ENCODE measurements at places on chromosomes 6 and 20. TPM values are rescaled to one million over a fixed set of nuclear protein-coding genes. Genes with fewer than 3 reads are reported as not detected.

- H3K36me3 ChIP-seq = no peaks in the 10 kb centered on the region
- no peaks in the 10 kb centered on the region for H3K27me3 ChIP-seq
- peaks cover 5% of the 10 kb centered on the region for H3K4me1 ChIP-seq
- H3K27ac ChIP-seq = no peak overlapping the region
- H3K4me3 ChIP-seq = no peak overlapping the region
These were observed 167.8 kb downstream of the LRFN2 start for GRCh38 chr6:40419377-40419776.

DNA sequence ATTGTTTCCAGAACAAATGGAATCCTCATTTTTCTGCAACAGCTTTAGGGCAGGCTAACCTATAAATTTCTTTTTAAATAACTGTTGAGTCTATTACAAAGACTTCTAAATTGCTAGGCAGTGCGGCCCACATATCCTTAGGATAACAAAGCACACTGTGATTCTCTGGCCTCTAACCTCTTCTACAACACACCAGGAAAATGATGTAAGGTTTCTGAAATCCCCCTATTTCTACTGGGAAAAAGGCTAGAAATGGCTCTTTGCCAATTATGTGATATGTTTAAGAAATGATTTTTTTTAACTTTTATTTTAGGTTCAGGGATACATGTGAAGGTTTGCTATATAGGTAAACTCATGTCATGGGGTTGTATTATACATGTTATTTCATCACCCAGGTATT is 17.3 kb upstream of the NT5E start:
- no peak for DNase-seq
- H3K36me3 ChIP-seq = no peaks in the 10 kb centered on the region
- no peaks in the 10 kb centered on the region for H3K4me1 ChIP-seq
- H3K27ac ChIP-seq = no peak overlapping the region
- no peaks in the 10 kb centered on the region for H3K27me3 ChIP-seq

- no peaks in the 10 kb centered on the region for H3K27me3 ChIP-seq
- no peak for DNase-seq
- H3K4me3 ChIP-seq = no peak overlapping the region
- H3K36me3 ChIP-seq = no peaks in the 10 kb centered on the region
These were observed 100.6 kb upstream of the DUSP22 start for GRCh38 chr6:191487-192312.

- peaks cover 36% of the 10 kb centered on the region for H3K36me3 ChIP-seq
- DNase-seq = no peak
- no peaks in the 10 kb centered on the region for H3K27me3 ChIP-seq
- no peak overlapping the region for H3K4me3 ChIP-seq
- no peak overlapping the region for H3K27ac ChIP-seq
These were observed 28.4 kb downstream of the SRPK1 start for GRCh38 chr6:35892482-35892881.

DNA sequence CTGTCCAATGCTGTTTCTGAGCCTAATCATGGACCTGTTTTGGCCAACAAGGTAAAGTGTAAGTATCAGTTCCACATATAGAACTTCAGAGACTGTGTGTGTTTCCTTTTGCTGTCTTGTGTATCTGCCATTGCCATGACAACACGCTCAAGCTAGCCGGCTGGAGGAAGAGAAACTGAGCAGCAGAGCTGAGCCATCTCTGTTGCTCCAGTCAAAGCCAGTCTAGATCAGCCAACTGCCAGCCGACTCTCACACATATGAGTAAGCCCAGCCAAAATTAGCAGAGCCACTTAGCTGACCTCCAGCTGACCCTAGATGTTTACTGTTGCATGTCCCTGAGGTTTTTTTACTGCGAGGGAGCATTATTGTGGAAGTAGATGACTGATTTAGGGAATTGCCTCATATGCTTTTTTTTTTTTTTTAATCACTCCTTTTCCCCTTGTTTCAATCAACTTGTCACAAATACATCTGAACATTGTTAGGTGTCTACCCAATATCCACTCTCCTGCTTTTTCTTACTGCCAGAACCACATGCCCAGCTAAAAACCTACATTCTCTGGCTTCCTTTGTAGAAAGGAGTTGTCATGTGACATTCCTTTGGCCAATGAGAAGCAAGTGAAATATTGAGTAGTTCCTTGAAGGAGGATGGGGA is 304.3 kb upstream of the SUPT3H start:
- H3K4me3 ChIP-seq = no peak overlapping the region
- peaks cover 10% of the 10 kb centered on the region for H3K4me1 ChIP-seq
- peak; percentile 61 for DNase-seq
- H3K36me3 ChIP-seq = no peaks in the 10 kb centered on the region
- H3K27ac ChIP-seq = no peak overlapping the region
- H3K27me3 ChIP-seq = no peaks in the 10 kb centered on the region

GRCh38 chr6:143449714-143450452 is 612 bp downstream of the ADAT2 start:
- H3K27ac ChIP-seq = peak overlapping the region; percentile 71
- DNase-seq = no peak
- H3K4me1 ChIP-seq = peaks cover 43% of the 10 kb centered on the region
- no peaks in the 10 kb centered on the region for H3K27me3 ChIP-seq

DNA sequence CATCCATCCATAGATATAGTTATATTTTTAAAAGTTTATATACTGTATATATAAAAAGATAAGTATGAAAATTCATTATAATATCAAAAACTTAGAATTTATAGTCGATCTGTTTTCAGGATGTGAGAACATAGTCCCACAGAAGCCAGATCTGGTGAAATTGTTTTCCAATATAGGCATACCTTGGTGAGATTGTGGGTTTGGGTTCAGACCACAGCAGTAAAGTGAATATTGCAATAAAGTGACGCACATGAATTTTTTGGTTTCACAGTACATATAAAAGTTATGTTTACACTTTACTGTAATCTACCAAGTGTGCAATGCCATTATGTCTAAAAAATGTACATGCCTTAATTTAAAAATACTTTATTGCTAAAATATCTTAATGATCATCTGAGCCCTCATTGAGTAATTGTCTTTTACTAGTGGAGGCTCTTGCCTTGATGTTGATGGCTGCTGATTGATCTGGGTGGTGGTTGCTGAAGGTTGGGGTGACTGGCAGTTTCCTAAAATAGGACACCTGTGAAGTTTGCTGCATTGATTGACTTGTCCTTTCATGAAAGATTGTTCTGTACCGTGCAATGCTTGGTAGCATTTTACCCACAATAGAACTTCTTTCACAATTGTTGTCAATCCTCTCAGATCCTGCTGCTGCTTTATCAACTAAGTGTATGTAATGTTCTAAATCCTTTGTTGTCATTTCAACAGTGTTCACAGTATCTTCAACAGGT is 29.8 kb downstream of the AIG1 start:
- no peaks in the 10 kb centered on the region for H3K27me3 ChIP-seq
- no peak overlapping the region for H3K27ac ChIP-seq
- DNase-seq = no peak
- H3K36me3 ChIP-seq = no peaks in the 10 kb centered on the region
- H3K4me3 ChIP-seq = no peak overlapping the region

DNA sequence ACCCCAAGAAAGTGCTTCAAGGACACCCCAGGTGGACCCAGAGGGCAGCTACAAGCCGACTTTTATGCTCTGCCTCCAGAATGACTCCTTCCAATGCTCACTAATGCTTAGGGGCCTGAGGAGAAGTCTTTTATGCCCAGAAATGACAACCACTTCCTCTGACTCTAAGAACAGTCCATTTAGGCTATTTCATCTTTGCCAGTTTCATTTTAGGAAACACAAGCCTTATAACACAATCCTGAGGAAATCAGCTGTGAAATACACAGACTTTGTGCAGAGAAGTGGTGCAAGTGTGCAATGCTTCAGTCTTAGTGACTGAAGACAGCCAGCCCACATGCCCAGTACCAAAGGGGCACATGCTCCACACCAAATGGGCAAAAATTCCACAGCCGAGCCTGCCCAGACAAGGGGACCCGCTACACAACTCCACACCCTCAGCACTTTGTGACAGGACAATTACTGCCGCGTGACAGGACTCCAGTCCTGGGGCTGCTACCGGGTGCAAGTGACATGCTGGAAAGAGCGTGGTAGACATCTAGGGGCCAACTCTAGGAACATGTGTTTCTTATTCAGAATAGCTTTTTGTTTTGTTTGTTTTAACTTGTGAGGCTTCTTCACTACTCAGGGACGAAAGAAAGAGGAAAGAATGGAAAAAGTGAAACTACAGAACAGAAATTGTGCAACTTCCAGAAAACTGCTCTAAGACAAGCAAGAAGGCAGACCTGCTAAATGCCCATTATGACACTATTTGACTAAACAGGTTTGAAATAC is 28.2 kb upstream of the PLAGL1 start:
- peak overlapping the region; percentile 28 for H3K4me3 ChIP-seq
- no peaks in the 10 kb centered on the region for H3K27me3 ChIP-seq
- H3K4me1 ChIP-seq = no peaks in the 10 kb centered on the region
- H3K27ac ChIP-seq = no peak overlapping the region

DNA sequence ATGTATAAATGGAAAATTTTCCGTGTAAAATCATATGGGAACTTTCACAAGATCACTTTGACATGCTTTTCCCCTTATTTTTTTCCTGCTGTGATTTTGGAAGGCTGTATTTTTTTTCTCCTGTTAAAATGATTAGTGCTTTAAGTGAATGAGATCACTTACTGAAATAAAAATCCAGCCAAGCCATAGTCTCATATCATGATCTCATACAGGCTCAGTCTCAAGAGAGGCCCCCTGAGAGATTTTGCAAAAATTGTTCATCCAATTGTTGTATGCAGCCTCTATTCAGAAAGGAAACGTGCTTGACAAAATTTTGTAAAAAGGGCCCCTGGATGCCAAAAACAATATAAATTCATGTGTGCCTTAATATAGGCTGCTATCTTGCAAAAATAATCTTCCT is 528.2 kb downstream of the HDGFL1 start:
- no peak overlapping the region for H3K27ac ChIP-seq
- H3K27me3 ChIP-seq = no peaks in the 10 kb centered on the region
- no peaks in the 10 kb centered on the region for H3K36me3 ChIP-seq
- DNase-seq = no peak

- no peaks in the 10 kb centered on the region for H3K36me3 ChIP-seq
- H3K27me3 ChIP-seq = no peaks in the 10 kb centered on the region
- H3K27ac ChIP-seq = no peak overlapping the region
- DNase-seq = peak; percentile 37
- H3K4me1 ChIP-seq = no peaks in the 10 kb centered on the region
These were observed 18.2 kb upstream of the MYB start for GRCh38 chr6:135162678-135163439.

GRCh38 chr20:38209736-38210405 is 44.8 kb upstream of the TGM2 start:
- peaks cover 5% of the 10 kb centered on the region for H3K4me1 ChIP-seq
- H3K4me3 ChIP-seq = no peak overlapping the region
- H3K36me3 ChIP-seq = no peaks in the 10 kb centered on the region
- no peak overlapping the region for H3K27ac ChIP-seq

GRCh38 chr6:68044264-68044663 is 590.8 kb upstream of the ADGRB3 start:
- H3K4me1 ChIP-seq = no peaks in the 10 kb centered on the region
- no peaks in the 10 kb centered on the region for H3K36me3 ChIP-seq
- no peak overlapping the region for H3K27ac ChIP-seq
- H3K27me3 ChIP-seq = no peaks in the 10 kb centered on the region

GRCh38 chr6:841569-841968 is 148.6 kb upstream of the EXOC2 start:
- peaks cover 8% of the 10 kb centered on the region for H3K4me1 ChIP-seq
- no peak overlapping the region for H3K27ac ChIP-seq
- no peak for DNase-seq
- no peaks in the 10 kb centered on the region for H3K27me3 ChIP-seq
- H3K4me3 ChIP-seq = no peak overlapping the region

DNA sequence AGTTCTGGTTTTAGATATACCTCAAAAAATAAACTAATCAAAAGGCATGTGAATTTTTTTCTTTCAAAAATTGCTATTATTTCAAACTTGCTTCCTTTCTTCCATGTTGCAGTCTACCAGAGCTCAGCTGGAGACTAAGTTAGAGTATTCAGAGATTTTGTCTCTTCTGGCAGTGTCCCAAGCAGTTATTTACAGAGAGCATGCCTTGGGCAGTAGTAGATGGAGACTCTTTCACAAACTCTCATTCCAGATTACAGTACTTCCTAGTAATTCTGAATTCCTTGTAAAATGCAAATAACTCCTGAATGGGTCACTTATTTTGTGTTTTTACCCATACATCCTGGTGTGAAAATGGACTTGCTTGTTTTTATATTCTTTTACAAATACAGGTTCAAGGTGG is 703.4 kb downstream of the EPHA7 start:
- H3K36me3 ChIP-seq = no peaks in the 10 kb centered on the region
- H3K4me1 ChIP-seq = no peaks in the 10 kb centered on the region
- H3K27me3 ChIP-seq = no peaks in the 10 kb centered on the region
- DNase-seq = no peak

DNA sequence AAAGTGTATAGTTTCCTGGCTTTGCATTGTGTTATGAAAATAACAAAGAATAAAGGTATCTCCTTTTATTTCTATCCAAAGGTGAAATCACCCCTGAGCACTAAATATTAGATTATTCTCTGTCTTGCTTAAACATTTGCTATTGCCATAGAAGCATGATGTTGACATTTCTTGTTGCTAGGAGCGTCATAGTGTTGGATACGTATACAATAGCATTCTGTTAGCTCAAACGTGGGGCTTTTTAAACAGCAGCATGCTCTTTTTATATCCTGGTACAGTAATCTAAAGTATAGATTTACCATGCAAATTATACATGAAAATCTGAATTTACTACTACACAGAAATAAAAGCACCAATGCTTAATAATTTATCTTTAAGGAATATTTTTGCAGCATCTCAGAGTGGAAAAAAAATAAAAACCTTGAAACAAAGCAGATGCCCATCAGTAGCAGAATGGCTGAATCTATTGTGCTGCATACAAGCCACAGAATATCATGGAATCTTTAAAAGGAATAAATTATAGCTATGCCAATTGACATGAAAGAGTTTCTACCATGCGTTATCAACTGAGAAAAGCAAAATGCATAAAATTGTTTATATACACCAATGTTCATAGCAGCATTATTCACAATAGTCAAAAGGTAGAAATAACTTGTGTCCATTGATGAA is 9.6 kb upstream of the HSF2 start:
- no peak overlapping the region for H3K27ac ChIP-seq
- H3K36me3 ChIP-seq = no peaks in the 10 kb centered on the region
- H3K4me3 ChIP-seq = no peak overlapping the region
- no peaks in the 10 kb centered on the region for H3K4me1 ChIP-seq

- H3K27me3 ChIP-seq = no peaks in the 10 kb centered on the region
- H3K4me3 ChIP-seq = no peak overlapping the region
- H3K27ac ChIP-seq = peak overlapping the region; percentile 73
- H3K4me1 ChIP-seq = peaks cover 13% of the 10 kb centered on the region
- H3K36me3 ChIP-seq = no peaks in the 10 kb centered on the region
These were observed 132.2 kb downstream of the SNX5 start for GRCh38 chr20:17836303-17836861.

- H3K27me3 ChIP-seq = no peaks in the 10 kb centered on the region
- peak overlapping the region; percentile 97 for H3K4me3 ChIP-seq
- H3K4me1 ChIP-seq = peaks cover 75% of the 10 kb centered on the region
- peak overlapping the region; percentile 99 for H3K27ac ChIP-seq
- peaks cover 2% of the 10 kb centered on the region for H3K36me3 ChIP-seq
These were observed 2.8 kb downstream of the ADNP start for GRCh38 chr20:50928469-50928868.

GRCh38 chr6:148144917-148145521 is 197.6 kb upstream of the SASH1 start:
- H3K4me1 ChIP-seq = no peaks in the 10 kb centered on the region
- H3K36me3 ChIP-seq = no peaks in the 10 kb centered on the region
- H3K27me3 ChIP-seq = no peaks in the 10 kb centered on the region
- no peak overlapping the region for H3K27ac ChIP-seq
- DNase-seq = peak; percentile 86
- no peak overlapping the region for H3K4me3 ChIP-seq

PNPLA1 gene
- total RNA-seq = not detected

MMP24 gene
- 2.7 TPM for total RNA-seq

UNC93A gene
- total RNA-seq = not detected

DEFB132 gene
- total RNA-seq = not detected

KIF13A gene
- 60.6 TPM for total RNA-seq

NHLRC1 gene
- not detected for total RNA-seq

SLC18B1 gene
- 0.29 TPM for total RNA-seq

UCKL1 gene
- 27.7 TPM for total RNA-seq

All from stomach (tissue), 19 donors.